ENCODE measurements at places on chromosomes 4 and X. TPM values are rescaled to one million over a fixed set of nuclear protein-coding genes. Genes with fewer than 3 reads are reported as not detected.

DNA sequence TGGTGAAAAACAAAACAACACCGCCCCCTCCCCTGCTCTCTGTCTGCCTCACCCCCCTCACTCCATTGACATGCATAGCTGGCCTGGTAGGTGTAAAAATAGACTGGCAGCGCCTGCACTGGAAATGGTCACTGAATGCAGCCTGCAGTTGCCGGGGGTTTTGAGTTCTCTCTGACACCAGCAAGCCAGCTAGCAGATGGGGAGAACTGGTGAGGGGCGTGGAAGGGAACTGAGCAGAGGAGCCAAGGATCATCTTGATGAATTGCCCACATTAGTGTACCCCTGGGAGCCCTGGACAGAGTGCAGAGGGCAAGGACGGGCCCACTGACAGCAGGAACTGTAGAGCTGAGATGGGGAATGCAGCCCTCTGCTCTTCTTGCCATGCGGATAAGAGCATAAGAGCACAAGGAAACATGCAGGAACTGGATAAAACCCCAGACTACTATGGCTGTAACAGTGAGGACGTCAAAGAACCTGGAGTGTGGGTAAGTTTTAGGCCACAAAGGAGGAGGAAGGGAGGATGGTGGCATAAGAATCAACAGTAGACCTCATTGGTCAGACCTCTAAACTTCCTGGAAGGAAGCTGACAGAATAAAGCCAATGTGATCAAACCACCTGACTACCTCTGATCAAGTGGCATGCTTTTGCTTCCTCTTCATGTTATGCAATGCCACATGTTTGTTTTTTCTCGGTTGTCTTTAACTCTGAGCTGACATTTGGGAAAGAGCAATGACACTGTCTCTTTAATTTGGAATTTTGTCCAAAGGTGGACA is 96.3 kb downstream of the ANK2 start:
- DNase-seq, result no peak

DNA sequence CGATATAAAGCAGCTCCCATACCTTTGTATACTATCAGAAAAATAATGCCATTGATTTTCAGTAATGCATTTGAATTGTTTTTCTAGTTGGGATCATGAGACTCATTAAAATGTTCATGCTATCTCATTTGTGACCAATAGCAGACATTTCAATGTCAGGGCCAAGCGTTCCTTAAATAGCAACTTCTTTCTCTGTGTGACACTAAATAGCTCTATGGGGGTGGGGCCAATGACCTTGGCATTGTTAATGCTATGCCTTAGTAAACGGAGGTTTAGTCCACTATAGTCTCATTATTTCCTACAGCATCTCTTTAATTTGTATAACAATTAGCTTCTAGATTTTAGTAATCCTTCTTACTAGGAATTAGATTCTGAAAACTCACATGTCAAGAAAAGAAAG is 48.6 kb upstream of the ARHGAP24 start:
- DNase-seq, result no peak

The RGN gene
- not detected for total RNA-seq

The NHS gene
- total RNA-seq, result not detected

DNA sequence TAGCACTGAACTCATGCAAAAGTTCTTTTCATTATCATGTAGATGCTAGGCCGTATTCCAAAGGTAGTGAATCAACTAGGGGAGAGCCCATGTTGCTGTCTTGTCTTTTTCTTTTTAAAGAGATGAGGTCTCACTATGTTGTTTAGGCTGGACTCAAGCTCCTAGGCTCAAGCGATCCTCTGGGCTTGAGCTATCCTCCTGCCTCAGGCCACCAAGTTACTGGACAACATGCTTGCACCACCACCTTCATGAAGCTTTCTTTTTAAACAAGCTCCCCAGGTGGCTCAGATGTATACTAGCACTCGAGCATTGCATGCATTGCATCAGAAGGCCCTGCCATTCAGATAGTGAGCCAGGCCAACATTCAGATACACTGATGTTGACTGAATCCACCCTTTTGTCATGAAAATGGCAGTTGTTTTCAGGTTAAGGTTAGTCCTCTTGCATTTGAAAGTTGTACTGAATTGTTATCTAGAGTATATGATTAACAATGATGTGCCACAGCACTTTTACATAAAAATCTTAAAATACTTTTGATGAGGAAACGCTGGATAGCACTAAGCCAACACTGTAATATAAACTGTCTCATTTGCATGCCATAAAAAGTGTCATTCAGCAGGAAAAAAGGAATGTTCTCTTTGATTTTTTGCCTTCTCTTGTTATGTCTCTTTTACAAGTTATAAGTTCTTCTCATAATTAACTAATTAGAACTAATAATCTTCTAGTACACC is 76.7 kb downstream of the FNIP2 start:
- DNase-seq, result no peak

The MAOB gene
- not detected for total RNA-seq
